ENCODE measurements at places on chromosomes 1 and 21.

DNA sequence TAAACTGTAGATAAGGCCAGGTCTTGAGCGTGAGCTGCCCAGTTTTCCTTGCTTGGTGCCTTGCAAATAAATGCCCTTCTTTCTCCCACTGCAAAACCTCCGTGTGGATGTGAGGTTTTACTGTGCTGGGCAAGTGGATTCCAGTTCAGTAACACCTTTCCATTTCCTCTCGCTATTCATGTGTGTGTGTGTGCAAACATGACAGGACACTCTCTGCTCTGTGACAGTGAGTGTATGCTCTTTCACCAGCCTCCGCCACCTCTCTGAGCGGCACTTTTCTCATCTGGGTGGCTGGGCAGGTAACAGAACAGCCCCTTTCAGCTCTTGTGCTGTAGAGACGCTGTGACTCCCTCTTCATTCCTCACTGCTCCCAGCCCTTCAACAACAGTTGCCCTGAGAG lies 23.9 kb downstream of the CNIH3 start:
- DNase-seq, result no peak

GRCh38 chr1:39727221-39727931 lies 11.3 kb upstream of the PPIE start:
- DNase-seq, result peak; percentile 25

GRCh38 chr21:44892536-44893277 lies 19.2 kb upstream of the PTTG1IP start:
- peak; percentile 84 for DNase-seq

GRCh38 chr1:66679140-66679539 lies 73.1 kb upstream of the DYNLT5 start:
- no peak for DNase-seq

DNA sequence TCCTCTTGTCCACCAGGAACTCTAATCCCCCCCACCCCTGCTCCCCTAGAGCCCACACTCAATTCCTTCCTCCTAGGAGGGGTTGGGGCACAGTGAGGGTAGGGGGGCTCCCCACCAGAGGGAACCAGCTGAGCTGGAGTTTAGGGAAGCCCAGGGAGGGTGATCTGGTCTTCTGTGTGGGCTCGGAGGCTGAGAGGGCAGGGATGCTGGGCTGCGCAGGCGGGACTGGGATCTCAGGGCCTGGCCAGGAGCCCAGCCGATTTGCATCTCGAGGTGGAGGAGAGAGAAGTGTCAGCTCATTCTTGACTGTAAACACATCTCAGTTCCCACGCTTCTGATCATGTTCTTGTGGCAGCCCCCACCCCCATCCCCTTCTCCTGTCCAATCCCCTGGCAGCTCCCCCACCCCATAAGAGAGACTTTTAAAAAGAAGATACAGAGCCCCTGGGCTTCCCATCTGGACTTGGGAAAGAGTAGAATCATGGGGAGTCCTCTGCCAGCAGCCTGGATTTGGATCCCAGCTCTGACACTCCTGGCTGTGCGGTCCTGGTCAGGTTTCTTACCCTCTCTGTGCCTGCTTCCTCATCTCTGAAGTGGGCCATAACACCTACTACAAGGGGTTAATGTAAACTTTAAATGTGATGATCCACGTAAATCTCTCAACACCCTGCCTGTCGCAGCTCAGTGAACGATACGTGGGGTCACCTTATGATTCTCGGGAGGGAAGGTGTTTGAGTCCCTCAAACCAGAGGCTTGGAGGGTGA lies 6.6 kb downstream of the PEAR1 start:
- no peak for DNase-seq

DNA sequence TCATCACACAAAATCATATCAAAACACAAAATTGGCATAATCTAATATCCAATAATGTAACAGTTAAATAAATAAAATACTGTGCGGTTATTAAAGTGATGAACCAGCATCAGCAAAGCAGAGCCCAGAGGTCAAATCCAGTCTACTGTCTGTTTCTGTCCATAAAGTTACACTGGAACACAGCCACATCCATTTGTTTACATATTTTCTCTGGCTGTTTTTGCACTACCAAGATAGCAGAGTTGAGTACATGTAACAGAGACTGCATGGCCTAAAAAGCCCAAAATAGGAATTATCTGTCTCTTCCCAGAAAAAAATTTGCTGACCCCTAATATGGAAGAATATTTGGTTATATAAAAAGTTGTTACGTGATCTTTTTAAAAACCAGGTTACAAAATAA lies 242.2 kb upstream of the DMRTA2 start:
- no peak for DNase-seq

GRCh38 chr1:4394366-4394765 lies 260.0 kb upstream of the AJAP1 start:
- DNase-seq, result no peak

DNA sequence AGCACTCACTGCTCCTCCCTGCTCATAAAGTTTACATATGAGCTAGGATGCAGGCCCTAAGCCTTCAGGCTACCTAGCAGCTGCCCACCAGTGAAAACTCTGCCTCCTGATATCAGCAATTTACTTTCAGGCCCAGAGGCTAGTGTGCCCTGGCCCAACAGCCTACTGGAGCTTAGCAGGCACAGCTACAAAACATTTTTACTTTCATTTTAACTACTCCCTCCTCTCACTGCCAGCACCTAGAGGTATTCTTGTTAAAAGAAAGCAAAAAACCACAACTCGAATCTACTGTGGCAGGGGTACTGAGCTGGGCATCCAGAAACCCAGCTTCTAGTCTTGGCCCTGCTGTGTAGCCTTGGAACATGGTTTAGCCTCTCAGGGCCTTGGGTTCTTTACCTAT lies 5.8 kb upstream of the LORICRIN start:
- no peak for DNase-seq

DNA sequence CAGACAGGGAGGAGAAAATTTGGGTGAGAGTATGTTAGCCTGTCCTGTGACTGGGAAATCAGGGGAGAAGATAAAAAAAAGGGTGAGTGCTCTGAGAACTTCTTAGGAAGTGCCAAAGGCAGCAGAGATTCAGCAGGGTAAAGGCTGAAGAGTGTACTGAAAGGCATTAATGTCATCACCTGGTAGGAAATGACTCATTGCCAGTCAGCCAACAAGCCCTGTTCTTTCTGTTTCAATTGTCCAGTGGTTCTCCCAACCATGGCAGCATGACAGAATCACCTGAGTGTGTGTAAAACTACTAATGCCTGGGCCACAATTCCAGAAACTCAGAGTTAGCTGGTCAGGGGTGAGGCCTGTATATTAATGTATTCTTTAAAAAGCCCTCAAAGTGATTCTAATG lies 83.5 kb downstream of the INTS7 start:
- peak; percentile 45 for DNase-seq

DNA sequence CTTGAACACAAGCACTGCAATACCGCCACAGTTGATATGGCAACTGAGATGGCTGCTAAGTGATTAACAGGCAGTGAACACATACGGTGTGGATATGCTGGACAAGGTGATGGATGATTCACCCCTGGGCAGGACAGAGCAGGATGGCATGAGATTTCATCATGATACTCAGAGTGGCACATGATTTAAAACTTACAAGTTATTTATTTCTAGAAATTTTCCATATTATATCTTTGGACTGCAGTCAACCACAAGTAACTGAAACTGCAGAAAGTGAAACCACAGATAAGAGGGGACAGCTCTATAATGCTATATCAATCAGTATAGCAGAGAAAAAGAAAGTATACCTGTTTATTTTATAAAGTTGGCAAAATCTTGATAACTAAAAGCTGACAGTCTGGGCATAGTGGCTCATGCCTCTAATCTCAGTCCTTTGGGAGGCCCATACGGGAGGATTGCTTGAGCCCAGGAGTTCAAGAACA lies 47.9 kb downstream of the PHACTR4 start:
- no peak for DNase-seq

Measured in GM20000 (cell line).